ENCODE measurements at places on chromosomes 5 and 9. TPM values are rescaled to one million over a fixed set of nuclear protein-coding genes. Genes with fewer than 3 reads are reported as not detected.
A peak's percentile ranks its signal among the peaks of the same experiment; 100 is the strongest.

Gene GARIN3
- total RNA-seq = not detected

GRCh38 chr5:133445744-133446143 is 166.6 kb downstream of the FSTL4 start:
- no peak for DNase-seq

GRCh38 chr9:120852240-120853010 is 9.7 kb upstream of the PSMD5 start:
- DNase-seq = no peak

DNA sequence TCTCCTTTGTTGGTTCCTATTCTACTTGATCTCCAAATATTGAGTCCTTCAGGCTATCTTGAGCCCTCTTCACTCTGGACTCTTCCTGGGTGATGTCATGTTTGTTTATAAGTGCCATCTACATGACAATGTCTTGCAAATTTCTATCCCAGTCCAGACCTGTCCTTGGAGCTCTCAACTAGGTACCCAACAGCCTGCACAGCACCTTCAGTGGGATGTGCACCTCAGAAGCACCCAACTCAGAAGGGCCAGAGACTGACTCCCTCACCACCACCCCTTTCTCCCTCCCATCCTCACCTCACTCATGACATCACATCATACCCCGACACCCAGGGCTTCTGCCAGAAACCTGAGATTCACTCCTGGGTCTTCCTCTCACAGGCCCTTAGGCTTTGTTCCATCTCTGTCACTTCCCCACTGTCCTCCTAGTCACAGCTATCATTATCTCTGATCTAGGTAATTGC is 14.4 kb downstream of the TXN start:
- DNase-seq = no peak

Gene PHF24
- 0.76 TPM for total RNA-seq

DNA sequence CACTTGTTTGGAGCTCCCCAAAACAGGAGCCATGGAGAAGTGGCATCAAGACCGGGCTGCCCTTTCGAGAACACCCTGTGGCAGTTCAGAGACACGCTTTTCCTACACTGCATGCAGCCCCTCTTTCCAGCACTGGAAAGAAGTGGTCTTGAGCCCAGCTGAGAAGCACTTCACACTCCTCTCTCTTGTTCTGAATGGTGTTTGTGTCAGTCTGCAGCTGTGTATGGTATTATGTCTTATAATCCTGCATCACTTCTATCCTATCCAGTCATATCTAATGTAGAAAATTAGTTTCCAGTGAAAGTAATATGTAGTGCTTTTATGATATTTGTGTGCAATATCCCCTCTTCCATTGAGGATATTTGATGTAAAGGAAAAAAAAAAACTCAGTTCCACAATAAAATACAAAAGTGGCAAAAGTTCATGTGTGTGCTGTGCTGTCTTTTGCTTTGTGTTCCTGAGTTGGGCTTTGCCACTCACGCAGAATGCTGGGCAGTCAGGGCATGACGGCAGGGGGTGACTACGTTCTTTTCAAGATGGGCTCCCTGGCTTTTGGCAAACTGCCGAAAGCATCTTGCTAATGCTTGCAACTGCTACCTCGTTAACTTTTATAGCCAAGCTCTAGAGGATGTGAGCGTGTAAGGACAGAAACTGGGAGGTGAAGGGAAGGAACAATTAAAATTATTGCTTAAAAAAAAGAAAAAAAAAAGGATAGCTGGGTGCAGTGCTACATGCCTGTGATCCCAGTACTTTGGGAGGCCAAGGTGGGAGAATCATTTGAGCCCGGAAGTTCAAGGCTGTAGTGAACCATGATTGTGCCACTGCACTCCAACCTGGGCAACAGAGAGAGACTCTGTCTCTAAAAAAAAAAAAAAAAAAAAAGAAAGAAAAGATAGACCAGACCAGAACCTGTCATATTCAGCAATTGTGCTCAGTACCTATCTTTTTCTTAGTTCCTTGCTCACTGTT is 102.2 kb downstream of the MAP1B start:
- DNase-seq = no peak

DNA sequence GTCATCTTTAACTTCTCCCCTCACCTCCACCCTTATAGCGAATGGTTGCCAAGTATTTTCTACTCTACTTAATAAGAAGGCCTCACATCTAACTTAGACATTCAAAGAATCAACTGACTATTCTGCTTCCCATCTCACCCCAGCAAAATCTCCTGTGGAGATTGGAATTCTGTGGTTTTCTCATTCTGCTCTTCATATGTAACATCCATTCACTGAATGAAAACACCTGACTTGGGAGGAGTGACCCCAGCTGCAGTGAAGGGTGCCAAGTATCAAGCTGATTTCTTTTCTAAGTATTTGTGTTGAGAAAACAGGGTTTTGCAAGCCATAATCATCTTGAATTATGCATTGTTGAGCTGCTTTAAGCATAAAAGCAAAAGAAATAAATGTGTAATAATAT is 42.5 kb upstream of the TAF1L start:
- no peak for DNase-seq

DNA sequence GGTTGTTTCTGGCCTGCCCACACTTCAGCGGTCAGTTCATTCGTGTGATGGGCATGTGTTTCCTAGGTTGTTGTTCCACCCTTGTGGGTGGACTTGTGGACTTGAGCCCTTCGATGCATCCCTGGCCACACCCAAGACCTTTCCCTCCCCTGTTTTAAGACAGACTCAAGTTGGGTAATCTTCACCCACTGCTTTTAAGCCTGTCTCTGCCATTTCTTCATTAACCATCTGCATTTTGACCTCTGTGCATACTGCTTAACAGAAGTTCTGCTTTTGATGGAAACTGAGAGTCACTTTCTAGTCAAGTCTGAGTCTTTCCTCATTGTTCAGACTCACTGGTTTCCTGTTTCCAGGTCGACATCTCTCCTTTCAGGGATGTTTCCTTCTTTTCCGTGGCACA is 233.7 kb downstream of the ARHGEF28 start:
- no peak for DNase-seq

- DNase-seq = no peak
Measured at GRCh38 chr5:135654761-135655467, 76.1 kb upstream of the CXCL14 start.

- DNase-seq = no peak
Measured at GRCh38 chr5:1543398-1544293, 19.9 kb upstream of the LPCAT1 start.

- no peak for DNase-seq
Measured at GRCh38 chr5:26121338-26121737, 917.0 kb downstream of the CDH9 start.

GRCh38 chr5:125012727-125013451 is 266.4 kb upstream of the ZNF608 start:
- no peak for DNase-seq

Gene NTNG2
- total RNA-seq = 0.18 TPM

Gene ZNF622
- total RNA-seq = 35.4 TPM

DNA sequence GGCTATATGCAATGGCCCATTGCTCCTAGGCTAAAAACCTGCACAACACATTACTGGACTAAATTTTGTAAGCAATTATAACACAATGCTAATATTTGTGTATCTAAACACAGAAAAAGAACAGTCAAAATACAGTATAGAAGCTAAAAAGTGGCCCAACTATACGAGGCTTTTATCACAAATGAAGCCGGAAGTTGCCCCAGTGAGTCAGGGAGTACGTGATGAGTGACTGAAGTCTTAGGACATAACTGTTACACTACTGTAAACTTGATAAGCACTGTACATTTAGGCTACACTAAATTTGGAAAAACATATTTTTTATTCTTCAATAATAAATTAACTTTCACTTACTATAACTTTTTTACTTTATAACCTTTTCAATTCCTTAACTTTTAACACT is 105.2 kb upstream of the PRR16 start:
- no peak for DNase-seq

DNA sequence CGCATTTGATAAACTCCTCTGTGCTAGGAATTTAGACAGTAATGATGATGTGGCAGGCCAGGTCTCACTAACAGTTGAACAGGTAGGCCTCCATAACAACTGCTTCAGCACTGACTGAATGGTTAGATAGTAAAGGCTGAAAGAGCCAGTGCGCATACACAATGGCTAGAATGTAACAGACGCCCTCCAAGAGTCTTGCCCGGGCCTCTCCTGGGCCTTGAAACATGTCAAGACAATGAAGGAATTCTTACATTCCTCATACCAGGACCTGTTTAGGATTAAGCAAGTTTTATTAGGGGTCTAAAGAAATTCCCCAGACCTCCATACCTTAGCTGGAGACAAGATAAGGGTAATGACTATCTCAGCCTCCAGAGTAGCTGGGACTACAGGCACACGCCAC is 6.7 kb upstream of the BICD2 start:
- no peak for DNase-seq

Gene SLC34A1
- not detected for total RNA-seq

DNA sequence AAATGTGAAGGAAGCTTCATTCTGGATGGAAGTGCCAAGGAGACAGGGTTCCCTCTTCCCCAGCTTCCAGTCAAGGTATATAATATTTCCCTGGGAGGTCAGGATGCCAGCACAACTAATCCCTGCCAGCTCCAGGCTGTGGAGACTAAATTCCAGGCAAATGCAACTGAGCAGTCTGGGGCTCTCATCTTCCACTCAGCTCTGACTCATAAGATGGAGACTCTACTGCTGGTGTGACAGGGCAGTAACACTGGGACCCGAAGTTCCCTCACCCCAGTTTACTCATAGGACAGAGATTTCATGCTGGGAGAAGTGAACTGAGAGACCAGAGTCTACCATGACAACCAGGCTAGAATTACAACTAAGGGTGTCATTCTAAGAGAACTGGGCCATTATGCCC is 235.4 kb downstream of the FSTL4 start:
- no peak for DNase-seq

DNA sequence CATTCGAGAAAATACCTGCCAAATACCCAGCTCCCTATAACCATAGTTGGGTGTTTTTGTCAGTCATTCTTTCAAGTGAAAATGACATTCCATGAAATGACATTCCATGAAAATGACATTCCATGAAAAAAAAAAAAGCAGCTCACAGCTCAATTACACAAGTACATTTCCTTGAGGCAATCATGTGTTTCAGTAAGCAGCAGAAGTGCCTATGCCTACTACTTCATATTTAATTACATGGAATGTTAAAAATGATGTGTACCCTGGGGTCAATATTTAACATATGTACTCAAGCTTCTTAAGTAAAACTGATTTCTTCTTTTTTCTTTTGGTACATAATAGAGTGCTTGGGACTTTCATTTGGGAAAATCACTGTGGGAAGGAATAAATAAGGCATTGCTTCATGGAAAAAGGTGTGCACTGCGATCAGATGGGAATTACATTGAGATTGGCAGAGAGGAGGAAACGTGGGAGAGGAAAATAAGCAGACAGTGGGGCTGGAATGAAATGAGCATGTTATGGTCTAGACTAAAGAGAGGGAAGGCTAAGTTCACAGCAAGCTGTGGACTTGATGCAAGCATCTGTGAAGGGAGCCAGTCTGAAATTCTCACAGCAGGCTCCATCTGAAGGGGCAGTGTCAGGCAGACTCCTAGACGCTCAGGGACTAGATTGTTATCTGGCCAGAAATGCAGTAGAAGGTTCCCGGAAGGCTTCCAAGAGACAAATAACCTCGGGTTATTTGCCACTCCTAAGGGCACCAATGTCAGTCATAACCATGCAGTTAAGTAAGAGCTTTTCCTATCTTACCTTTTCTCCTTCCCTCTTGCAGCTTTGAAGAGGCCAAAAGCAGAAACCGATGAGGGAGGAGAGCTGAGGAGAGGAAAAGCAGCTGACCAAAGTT is 15.2 kb upstream of the SPATA9 start:
- no peak for DNase-seq

GRCh38 chr9:124880501-124880900 is 18.6 kb downstream of the ARPC5L start:
- DNase-seq = no peak

DNA sequence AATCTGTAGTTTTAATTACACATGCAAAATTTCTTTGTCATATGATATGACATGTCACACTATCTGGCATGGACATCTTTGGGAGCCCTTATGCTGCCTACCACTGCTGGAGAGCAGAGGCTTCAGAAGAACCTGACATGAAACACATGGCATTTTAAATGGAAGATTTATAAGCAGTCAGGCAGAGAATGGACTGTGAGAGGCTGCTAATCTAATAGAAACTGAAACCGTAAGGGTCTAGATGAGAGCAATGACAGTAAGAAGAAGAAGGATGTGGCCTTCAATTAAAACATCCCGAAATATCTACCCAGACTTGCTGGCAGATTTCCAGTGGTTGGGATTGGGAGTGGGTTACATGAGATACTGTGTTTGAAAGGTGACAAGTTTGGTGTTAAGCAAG is 149.8 kb downstream of the MACIR start:
- DNase-seq = no peak

Gene IFNB1
- not detected for total RNA-seq

GRCh38 chr9:127074561-127075548 is 47.6 kb downstream of the ANGPTL2 start:
- DNase-seq = no peak

Gene IQGAP2
- 58.6 TPM for total RNA-seq

Gene ST8SIA4
- total RNA-seq = 4.3 TPM

- no peak for DNase-seq
Measured at GRCh38 chr5:147704544-147704943, 78.0 kb downstream of the JAKMIP2 start.

GRCh38 chr5:81428861-81429260 is 34.9 kb upstream of the ACOT12 start:
- no peak for DNase-seq

Gene DMRTA1
- total RNA-seq = 0.70 TPM

DNA sequence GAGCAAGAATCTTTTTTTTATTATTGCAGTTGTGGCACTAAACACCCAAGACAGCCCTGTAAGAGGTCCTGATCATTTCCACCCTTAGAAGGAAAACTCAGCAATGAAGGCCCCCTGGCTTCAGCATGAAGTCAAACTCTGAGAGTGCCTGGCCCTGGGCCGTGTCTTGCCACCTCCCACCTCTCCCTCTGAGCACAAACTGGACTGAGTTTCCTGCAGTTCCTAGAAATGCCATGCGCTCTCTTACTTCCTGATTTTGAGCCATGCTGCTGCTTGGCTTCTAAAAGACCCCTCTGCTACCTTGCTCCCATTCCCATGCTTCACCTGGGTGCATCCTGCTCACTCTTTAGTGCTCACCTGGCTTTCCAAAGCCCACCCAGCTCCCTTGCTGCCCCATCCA is 140.4 kb upstream of the KLF9 start:
- no peak for DNase-seq

Gene GLRA1
- not detected for total RNA-seq

Gene KIF20A
- 9.1 TPM for total RNA-seq

- peak; percentile 8 for DNase-seq
Measured at GRCh38 chr5:606526-607399, 5.4 kb upstream of the CEP72 start.

Gene SPATA31D3
- total RNA-seq = not detected
